ENCODE measurements at places on chromosomes 3 and 15.

- peak; percentile 35 for DNase-seq
Measured at GRCh38 chr15:44729408-44730127, 6.8 kb upstream of the TRIM69 start.

GRCh38 chr3:184305577-184305976 lies 6.5 kb downstream of the PSMD2 start:
- no peak for DNase-seq

DNA sequence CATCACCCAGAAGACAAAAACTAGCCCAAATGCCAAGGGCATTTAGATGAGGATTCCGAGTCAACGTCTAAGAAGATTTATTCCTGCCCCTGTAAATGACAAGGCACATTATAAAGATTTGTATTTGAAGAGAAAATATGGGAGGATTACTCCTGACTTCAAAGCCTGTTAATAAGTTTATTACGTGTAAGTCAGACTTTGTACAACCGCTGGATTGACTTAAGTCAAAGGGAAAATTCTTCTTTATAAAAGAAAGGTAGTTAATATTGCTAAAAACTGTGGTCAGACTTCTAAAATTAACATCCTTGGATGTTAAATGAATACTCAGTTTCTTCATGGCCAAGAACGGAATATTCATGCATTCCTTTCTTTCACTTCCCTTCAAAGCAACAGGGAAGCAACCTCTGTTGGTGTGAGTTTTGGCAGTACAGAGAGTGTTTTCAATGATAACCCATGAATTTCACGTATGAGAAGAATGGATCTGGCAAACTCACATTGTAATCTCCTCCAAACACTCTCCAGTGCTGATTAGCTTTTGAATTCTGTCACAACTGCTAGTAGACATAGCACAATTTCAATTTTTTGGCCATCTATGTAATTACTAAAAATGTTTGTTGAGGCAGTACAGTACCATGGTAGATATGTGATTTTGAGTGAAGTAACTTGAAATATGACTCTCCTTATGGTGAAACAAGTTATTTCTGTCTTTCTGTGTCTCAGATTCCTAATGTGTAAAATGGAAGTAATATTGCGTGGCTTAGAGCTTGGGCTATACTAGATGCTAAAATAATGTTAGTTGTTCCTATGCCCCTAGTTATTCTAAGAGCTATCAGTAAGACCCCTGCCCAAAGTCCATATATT lies 62.0 kb downstream of the PLD1 start:
- no peak for DNase-seq

GRCh38 chr3:106440672-106441071 lies 571.9 kb upstream of the CBLB start:
- no peak for DNase-seq

GRCh38 chr3:24263069-24263668 lies 231.5 kb downstream of the THRB start:
- DNase-seq: no peak

- no peak for DNase-seq
Measured at GRCh38 chr3:13136426-13136825, 63.2 kb upstream of the IQSEC1 start.

DNA sequence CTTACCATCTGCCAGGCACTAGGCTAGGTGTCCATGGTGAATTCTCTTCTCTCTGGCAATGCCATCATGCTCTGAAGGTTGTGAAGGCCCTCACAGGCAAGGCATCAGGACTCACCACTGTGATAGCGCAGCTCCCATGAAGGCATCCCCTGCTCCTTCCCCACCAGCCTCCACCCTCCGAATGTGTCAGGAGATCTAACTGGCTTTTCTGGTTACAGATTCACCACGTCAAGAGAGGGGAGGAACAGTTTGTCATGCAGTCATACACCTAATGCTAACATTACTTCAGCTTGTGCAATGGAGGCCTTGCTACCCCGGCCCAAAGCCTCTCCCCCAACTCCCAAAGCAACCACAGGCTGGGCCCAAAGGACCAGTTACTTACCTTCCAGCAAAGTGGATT lies 8.9 kb upstream of the CMTM8 start:
- no peak for DNase-seq

- DNase-seq: no peak
Measured at GRCh38 chr3:179189759-179190158, 41.6 kb downstream of the PIK3CA start.

- no peak for DNase-seq
Measured at GRCh38 chr3:167372138-167372537, 8.0 kb downstream of the ZBBX start.

DNA sequence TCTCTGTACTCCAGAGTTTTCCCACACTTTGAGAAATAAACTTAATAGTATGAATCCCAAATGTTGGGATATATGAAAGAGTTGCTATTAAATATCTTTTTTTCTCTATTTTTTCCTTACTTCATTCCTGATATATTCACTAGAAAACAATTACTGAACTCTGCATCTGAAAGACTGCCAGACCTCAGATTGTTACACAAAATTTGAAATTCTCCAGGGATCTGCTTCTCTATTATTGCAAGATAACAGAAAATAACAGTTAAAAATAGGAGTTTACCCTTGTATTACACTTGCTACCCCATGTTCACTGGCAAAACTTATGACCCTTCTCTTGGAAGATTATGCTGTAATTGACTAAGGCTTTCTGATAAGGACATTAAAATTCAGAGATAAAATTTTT lies 11.7 kb upstream of the P3H2 start:
- no peak for DNase-seq

- no peak for DNase-seq
Measured at GRCh38 chr15:69456208-69457166, 3.9 kb downstream of the RPLP1 start.

GRCh38 chr3:10395671-10396070 lies 74.8 kb upstream of the SEC13 start:
- no peak for DNase-seq

- DNase-seq: no peak
Measured at GRCh38 chr3:157082305-157082982, 77.5 kb downstream of the CCNL1 start.

- no peak for DNase-seq
Measured at GRCh38 chr3:129769616-129770015, 123.9 kb downstream of the TMCC1 start.

DNA sequence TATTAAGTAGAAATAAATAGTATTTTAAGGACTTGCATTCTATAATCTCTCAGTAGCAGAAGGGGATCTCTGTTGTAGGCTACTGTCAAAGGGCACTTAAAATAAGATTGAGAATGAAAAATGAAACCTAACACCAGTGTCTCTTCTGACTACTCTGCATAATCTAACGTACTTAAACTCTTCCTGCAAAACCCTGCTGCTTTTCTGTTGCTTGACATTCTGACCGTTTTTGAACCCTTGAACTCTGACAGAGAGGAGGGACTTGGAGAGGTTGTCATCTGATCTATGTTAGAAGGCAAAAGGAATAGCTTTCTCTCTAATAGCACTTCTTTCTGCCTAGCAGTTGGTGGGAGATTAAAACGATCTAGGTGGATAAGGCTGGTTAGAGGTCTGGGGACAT lies 204.6 kb downstream of the ZIC1 start:
- DNase-seq: no peak

GRCh38 chr3:89104499-89104898 lies 2.9 kb upstream of the EPHA3 start:
- DNase-seq: no peak

DNA sequence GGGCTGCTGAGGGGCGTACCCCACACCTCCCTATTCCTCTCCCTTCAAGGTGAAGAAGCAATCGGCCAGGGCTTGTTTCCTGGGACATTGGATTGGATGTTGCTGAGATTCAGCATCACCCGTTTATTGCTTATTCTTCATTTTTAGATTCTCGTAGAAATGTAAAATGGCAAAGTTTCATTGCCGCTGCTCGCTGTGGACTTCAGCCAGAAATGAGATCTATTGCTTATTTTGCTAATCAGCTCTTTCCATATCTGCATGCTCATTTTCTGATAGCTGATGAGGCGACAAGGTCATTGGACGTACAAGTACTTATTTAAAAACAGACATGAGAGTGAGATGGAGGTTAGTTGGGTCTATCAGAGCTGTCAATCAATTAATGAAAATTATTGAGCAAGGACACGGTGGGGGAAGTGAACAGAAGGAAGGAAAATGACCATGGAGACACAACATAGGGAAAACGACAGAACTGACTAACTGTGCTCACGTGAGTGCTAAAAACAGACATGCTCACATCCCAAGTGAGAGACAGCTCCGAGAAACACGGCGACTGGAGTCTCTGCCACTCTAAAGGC lies 471.2 kb downstream of the NR2F2 start:
- no peak for DNase-seq

DNA sequence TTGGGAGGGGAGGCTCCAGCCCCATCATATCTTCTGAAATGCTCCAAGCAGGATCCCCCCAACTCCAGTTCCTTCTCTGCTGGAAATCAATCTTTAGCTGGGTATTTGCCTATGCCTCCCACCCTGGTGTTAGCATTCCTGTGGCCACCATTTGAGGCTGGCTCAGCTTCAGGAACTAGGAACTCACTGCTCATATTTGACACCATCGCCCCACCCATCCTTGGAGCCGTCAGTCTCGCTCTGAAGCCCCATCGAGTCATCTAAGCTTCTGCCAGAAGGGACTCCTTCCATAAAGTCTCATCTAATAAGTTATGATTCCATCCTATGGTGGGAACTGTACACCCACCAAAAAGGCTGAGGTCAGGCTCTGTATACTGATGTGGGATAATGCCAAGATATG lies 26.4 kb downstream of the PRKCD start:
- no peak for DNase-seq

GRCh38 chr15:101647251-101647650 lies 4.9 kb downstream of the TM2D3 start:
- no peak for DNase-seq

DNA sequence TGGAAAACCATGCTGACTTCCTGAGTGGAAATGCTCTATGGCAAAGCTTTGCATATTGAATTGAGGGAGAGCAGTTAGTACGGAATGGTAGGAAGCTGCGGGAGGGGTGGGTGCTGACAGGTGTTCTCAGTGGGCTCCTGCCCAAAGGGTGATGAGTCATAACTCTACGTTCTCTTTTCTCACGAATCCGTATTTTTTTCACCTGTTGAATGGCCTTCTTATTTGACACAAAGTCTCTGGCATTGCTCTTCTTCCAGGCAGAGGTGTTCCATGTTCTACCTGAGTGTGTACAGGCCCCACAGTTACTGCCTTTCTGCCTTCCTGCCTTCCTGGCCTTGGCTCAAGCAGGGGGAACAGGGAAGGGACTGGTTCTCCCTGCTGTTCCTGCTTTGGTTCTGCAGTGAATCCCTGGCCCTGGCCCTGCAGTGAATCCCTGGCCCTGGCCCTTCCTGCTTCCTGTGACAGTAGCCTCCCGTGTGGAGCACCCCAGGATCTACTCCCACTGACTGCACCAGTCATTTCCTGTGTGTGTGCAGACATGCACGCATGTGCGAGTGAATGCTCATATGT lies 31.9 kb downstream of the TRAK1 start:
- DNase-seq: no peak

- DNase-seq: no peak
Measured at GRCh38 chr3:16498130-16498890, 15.2 kb downstream of the RFTN1 start.

DNA sequence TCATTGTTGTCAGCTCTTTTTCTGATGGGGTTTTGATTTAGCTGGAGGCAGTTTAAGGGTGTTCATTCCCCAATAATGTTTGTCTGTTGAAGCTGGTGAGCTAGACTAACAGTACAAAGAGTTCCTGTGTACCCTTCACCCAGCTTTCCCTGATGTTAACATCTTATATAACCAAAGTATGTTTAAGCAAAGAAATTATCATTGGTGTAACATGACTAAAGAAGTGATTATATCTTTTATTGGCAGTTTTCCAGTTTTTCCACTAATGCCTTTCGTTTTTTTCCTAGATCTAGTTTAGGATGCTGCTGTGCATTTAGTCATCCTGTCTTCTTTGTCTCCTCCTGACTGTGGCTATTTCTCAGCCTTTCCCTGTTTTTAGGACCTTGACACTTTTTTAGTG lies 165.6 kb downstream of the LPP start:
- DNase-seq: no peak

GRCh38 chr3:40951636-40952035 lies 247.7 kb upstream of the CTNNB1 start:
- no peak for DNase-seq
